ENCODE measurements at places on chromosomes 6 and 20.

DNA sequence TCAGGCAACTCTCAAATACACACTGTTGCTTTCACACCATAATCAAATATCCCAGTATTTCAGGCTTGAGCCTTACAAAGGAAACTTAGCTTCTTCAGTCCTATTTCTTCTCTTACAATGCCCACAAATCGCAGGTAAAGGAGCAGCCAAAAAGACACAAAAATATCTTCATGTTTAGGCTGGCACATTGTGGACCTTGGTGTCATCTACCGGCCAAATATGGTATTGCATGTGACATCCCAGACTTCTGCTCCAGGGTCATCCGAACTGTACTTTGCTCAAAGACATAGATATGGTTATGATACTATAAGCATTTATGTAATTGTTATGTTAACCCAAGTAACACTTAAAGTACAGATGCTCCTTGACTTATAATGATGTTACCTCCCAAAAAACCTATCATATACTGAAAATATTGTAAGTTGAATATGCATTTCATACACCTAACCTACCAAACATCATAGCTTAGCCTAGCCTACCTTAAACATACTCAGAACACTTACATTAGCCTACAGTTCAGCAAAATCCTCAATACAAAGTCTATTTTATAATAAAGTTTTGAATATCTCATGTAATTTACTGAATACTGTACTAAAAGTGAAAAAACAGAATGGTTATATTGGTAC is 4.6 kb downstream of the OR2H2 start:
- no peak for DNase-seq

DNA sequence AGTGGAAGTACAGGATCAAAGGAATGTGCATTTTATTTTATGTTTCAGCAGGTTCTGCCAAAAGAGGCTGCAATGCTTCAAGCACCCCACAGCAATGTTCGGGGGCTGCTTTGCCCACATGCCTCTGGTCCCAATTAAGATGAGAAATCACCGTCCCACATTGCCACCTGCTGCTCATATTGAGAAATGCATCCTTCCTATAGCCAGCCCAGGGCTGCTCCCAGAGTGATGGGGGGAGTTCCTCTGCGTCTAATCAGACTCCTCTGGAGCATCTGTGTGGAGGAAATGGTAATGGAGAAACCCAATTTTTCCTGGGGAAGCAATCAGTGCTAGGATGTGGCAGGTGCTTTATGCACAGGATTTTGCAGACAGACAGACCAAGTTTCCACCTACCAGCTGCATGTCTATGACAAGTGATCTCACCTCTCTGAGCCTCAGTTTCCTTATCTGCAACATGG is 33.7 kb downstream of the PTGIS start:
- no peak for DNase-seq

- no peak for DNase-seq
Observed at GRCh38 chr6:152314483-152314832, 322.7 kb downstream of the SYNE1 start.

DNA sequence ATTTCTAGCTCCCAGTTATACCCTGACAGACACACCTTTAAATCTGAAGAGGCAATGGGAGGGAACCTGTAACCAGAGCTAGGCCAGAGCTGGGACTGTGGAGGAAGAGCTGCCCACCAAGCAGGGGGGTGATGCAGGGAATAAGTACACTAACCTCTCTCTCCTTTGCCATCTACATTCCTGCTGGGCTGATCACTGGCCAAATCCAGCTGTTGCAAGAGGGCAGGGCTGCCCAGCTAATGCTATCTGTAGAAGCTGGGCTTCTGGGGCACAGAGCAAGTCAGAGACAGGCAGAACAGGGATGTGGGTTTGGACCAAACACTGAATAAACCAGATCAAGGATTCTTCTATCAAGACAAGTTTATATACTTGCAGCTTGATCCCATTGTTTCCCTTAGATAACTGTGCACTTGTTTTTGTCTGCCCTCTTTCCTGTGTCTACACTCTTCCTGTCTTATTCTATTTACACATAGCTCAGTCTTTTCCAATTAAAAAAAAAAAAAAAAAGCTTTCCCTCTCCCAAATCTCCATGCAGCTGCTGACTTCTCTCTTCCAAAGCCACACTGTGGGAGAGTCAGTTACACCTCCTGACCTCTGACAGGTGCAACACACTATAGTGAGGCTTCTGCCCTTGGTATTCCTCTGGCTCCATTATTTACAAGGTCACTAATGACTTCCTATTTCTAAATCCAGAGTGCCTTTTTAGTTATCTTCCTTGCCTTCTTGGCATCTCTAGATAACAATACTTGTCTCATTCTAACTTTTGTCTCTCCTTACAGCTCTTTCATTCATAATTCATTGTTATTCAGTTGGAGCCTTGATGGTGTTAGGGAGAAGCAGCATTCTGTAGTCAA is 43.7 kb downstream of the TRIM38 start:
- no peak for DNase-seq
